ENCODE measurements at places on chromosomes 4 and X.

GRCh38 chrX:27915617-27916016 is 65.6 kb downstream of the DCAF8L1 start:
- ATAC-seq: no peak

DNA sequence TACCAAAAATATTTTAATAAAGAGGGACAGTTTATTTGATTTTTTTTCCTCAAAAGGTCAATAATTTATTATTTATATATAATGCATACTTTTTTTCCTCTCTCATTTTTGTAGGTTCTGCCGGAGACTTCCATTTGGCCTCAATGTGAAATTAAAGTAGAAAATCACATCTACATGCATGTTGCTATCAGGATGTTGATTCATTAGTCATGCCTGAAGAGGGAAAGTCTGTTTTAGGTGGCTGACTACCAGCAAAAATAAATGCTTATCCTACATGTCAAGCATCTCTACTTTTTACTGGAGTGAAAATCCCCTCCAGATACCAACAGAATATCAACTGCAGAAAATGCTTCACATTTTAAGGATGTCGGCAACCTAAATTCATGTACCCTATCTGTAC is 41.5 kb downstream of the KIAA0232 start:
- no peak for ATAC-seq

- ATAC-seq: no peak
Observed at GRCh38 chr4:81884986-81885385, 413.3 kb upstream of the RASGEF1B start.

GRCh38 chr4:36385951-36386571 is 104.6 kb downstream of the DTHD1 start:
- peak; percentile 95 for ATAC-seq

GRCh38 chr4:142243255-142243654 is 602.8 kb downstream of the INPP4B start:
- no peak for ATAC-seq

GRCh38 chr4:169102026-169102425 is 92.0 kb upstream of the CBR4 start:
- no peak for ATAC-seq

- ATAC-seq: no peak
Observed at GRCh38 chrX:16567681-16568080, 82.3 kb upstream of the S100G start.

DNA sequence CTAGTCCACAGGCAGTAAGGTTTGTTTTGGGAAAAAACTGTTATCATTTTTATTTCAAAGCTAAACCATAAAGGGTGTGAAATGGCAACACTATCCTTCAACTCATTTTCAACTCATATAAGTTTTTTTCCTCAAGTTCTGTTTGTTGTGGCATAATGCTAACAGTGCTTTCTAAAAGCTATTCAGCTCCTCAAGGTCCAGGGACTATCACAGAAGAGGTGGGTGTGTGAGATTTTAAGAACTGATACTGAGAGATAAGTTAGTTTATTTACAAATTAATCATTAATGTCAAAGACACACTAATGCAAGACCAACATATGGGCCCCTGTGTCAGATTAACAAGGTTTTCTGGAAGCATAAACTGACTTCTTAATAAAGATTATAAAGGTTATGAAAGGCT is 11.8 kb downstream of the UGT2B15 start:
- no peak for ATAC-seq

DNA sequence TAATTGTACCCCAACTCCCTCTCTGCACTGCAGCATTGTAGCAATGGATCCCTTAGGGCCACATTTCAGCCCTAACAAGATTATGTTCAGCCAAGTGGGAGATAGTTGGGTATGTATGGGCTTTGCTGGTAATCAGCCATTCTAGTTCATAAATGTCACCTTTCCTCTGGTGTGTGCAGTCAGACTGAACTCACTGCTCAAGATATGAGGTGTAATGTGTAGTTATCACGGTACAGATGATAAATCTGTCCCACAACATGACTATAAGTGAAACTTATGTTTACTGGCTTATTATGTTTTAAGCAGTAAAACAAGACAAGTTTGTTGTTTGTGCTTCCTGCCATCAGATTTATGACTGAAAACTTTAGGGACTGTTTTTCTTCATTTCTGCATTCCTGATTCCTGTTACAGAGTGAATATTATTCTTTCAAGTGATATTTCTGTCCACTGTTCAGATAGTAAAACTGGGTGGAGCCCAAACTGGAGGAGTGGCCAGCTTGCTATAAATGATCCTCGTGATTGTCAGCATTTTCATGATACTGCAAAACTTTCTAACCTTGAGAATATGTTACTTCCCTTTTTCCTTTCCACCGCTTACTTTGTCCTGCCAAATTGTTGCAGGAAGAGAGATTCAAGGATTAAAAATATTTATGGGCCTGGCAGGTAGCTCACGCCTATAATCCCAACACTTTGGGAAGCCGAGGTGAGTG is 44.9 kb downstream of the ANAPC4 start:
- ATAC-seq: no peak

DNA sequence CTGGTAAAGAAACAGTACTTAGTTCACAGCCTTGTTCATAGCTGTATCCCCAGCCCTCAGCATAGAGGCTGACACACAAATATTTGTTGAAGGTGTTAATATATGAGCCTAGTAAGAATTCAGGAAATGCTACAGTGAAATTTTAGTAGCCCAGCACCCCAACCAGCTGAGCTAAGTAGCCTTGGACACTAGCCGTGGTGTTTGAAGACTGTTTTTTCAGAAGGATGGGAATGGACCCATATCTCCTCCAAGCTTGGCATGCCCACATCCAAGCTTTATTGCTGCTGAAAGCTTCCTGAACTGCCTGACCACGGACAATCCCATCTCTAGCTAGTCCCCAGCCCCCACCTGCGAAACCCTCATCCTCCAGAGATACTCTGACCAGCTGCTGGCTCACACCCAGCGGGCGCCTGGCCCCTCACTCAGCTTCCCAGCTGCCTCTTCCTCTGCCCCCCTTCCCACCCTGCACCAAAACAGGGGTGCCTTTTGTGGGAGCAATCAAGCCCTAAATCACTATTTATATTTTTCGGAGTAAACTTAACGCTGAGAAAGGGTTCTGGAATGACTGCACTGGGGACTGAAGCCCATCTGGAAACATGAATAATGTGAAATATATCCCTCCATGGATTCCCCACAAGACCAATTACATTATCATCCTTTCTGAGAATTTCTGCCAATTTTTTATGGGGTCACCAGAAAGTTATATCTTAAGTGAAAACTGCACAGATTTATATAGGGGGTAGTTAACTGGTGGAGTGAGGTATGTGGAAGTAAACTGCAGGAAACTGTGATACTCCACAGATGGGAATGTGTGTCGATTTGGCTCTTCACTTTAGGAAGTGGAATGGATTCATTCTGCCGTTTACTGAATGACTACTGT is 41.1 kb upstream of the CBR4 start:
- no peak for ATAC-seq

DNA sequence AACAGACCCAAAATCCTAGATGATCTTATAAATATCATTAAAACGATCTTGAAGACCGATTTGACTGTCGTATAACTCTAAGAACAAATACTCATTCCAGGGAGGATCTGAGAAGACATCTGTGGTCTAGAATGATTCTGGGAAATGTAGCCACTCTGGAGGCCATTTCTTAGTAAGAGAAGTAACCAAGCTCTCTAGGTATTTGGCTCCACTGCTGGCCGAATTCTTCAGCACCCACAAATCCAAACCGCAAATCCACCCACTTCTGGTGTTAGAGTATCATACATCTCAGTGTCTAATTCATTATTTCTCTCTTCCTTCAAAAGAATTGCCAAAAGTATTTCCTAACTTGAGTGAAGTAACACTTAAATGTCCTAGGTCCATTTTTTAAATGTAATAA is 23.9 kb downstream of the KLHL5 start:
- no peak for ATAC-seq

DNA sequence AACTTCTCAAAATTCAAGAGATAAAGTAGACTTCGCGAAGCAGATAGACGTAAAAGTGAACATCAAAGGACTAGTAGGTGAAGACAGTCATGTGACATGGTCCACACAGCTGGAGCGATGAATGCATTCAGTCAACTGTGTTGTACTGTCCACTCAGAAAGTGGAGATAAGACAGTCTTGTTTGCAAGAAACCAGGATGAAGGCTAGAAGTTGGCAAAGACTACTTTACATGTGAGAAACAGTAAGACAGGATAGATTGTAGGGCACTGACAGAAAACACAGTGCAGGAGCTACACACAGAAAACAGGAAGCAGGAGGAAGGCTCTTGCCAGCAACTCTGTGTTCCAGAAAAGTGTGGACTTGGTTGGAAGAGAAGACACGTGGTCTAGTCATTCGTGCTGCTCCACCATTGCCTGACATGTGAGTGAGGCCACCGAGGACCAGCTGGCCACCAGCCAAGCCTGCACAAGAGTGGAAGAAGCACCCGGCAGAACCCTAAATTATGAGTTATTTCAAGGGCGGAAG is 78.9 kb downstream of the FAT1 start:
- no peak for ATAC-seq

DNA sequence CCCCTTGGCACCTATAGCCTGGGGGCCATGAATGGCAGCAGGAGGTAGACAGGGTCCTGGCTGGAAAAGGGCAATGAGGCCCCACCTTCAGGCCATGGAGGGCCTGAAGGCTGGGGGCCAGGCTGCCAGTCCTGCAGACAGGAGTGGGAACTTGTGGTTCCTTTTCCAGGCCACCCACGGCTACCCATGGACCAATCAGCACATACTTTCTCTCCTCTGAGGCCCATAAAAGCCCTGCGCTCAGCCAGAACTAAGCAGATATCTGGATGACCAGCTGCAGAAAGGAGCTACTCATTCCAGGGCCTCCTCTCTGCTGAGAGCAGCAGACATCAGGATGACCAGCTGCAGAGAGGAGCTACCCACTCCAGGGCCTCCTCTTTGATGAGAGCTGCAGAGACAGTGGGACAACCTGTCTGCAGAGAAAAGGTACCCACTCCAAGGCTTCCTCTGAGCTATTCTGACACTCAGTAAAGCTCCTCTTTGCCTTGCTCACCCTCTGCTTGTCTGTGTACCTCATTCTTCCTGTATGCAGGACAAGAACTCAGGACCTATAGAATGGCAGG is 67.2 kb downstream of the NAA11 start:
- peak; percentile 14 for ATAC-seq

DNA sequence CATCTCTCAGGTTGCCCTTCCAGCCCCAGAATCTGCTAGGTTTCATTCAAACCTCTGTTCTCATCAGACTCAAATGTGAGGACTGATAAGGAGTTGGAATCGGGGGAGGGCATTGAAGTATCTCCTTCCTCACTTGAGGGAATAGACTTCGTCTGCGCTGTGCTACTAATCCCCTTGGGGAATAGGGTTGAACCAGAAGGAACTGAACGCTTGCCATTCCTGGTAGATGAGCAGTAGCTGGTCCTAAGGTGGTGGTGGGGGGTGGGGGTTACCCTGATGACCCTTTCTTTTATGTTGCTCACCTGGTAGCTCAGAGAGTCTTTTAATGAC is 692 bp upstream of the SLC9A7 start:
- no peak for ATAC-seq
